ENCODE measurements at places on chromosomes 13 and 19.

DNA sequence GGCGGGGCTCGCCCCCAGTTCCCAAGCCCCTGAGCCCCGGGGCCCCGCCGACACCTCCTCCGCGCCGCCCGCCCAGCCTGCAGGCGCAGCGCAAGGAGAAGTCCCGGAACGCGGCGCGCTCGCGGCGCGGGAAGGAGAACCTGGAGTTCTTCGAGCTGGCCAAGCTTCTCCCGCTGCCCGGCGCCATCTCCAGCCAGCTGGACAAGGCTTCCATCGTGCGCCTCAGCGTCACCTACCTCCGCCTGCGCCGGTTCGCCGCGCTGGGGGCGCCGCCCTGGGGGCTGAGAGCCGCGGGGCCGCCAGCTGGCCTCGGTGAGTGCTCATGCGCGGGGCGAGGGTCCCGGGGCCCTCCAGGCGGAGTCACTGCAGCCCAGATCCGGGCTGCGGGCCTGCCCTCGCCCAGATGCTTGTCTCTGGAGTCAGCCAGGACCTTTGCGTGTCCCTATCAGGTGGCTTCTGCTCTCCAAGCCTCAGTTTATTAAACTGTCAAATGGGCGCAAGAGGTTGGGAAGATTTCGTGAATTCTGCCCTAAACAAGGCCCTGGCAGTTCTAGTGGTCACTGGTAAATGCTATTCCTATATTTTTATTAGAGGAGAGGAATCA is 2.0 kb downstream of the NPAS1 start:
- no peak for DNase-seq

- DNase-seq = no peak
Observed at GRCh38 chr19:30783212-30783611, 411.0 kb downstream of the ZNF536 start.

DNA sequence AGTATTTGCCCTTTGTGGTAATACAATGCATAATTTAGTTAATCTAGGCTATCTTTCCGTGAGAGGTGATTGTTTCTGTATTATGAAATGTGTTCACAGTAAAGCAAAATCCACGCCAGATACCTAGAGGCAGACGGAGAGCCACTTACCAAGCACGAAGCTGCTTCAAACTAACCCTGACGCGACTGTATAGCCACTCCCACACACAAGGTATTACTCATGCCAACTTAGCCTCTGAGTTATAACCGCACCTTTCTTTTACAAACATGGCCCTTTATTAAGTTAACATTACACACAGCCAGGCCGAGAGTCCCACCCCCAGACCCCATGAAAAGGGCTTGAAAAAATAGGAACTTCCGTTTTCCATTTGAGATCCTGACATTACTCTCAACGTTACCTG is 185.7 kb downstream of the ABCC4 start:
- DNase-seq = no peak

GRCh38 chr13:85461621-85462020 is 337.6 kb downstream of the SLITRK6 start:
- no peak for DNase-seq

DNA sequence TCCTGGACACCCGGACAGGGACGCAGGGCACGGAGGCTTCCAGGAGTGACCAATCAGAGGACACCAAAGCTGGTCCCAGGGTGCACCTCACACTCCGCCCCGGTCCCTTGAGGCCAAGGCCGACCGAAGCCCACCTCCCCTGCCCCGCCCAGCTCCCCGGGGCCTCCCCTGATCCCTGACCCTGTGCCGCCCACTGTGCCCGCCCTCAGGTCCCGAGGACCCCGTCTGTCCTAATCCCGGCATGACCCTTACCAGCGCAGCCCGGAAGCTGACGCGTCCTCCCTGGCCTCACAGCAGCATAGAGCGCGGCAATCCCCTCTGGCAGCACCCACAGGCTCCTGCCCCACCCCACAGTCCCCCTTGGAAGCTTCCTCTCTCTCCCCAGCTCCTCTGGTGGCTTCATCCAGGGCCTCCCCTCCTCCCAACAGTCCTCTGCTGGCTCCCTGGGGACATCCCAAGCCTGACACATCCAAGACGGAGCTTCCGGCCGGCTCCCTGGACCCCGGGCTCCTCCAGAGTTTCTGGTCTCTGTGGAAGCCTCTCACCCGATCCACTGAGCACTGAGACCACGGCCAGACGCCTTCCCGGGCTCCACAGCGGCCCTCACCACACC is 7.4 kb upstream of the CDC34 start:
- DNase-seq = no peak

GRCh38 chr19:52536448-52536800 is 9.0 kb downstream of the ZNF808 start:
- no peak for DNase-seq

GRCh38 chr13:110360598-110360997 is 53.5 kb downstream of the COL4A2 start:
- no peak for DNase-seq

- no peak for DNase-seq
Observed at GRCh38 chr19:48370955-48371354, 6.8 kb downstream of the SYNGR4 start.

DNA sequence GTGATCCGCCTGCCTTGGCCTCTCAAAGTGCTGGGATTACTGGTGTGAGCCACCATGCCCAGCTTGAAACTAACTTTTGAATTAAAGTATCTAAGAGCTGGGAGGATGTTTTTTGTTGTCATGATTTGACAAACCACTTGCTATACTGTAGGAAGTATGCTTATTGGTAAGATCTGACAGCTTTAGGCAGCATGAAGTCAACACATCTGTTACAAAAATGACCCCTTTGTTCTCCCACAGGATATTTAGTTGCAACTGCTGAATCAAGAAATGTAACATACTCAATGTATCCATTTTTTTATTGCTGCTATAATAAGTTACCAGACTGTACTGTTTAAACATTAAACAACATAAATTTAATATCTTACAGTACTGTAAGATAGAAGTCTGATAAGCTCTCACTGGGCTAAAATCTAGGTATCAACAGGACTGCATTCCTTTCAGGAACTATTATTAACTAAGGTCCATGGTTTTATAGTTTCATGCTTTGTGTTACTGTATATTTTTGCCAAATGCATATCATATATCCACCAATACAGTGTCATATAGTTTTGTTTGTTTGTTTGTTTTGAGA is 22.8 kb upstream of the LRP3 start:
- no peak for DNase-seq

GRCh38 chr19:539429-540030 is 4.3 kb upstream of the GZMM start:
- no peak for DNase-seq

- no peak for DNase-seq
Observed at GRCh38 chr19:558770-559439, 13.5 kb upstream of the BSG start.
